Suppressor macrophage treated with lipopolysaccharide for 4 hours (primary cell): ENCODE measurements at places on chromosomes 16 and 17.
A peak's percentile ranks its signal among the peaks of the same experiment; 100 is the strongest.

- DNase-seq, result peak; percentile 97
Measured at GRCh38 chr16:88591577-88592021, 21.4 kb downstream of the ZC3H18 start.

GRCh38 chr17:76687298-76688164 lies 23.2 kb downstream of the MXRA7 start:
- DNase-seq, result no peak

DNA sequence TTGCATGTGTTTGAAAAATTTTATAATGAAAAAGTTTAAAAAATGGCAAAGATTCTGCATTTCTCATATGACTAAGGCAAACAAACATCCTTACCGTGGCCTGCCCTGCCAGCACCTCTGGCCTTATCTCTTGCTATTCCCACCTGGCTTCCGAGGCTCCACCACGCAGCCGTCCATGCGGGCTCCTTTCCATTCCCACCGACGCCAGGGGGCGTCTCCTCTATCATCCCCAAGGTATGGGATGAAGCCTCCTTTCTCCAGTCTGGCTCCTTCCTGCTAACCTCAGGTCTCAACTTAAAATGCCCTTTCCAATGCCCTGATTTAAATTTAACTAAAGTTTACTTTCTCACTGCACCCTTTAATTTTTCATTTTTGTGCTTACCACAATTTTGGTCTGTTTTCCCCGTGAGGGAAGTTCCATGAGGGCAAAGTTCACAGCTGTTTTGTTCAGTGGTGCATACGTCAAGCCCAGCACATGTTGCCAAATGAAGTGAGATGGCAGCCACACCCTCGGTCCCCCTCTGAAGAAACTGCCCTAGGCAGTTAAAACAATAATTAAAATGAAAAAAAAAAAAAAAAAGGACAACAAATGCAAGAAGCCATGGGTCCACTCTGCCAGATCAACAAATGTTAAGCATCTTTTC lies 13.3 kb upstream of the SDK2 start:
- peak; percentile 60 for DNase-seq

- no peak for DNase-seq
Measured at GRCh38 chr17:68732301-68732749, 131.2 kb upstream of the FAM20A start.

- DNase-seq, result peak; percentile 99
Measured at GRCh38 chr16:50696575-50697420, 3.4 kb downstream of the NOD2 start.

GRCh38 chr17:47728214-47728877 lies 4.7 kb upstream of the TBX21 start:
- no peak for DNase-seq

GRCh38 chr17:50318501-50319285 lies 27.2 kb upstream of the XYLT2 start:
- DNase-seq, result no peak
